ENCODE measurements at places on chromosomes 6 and 20. TPM values are rescaled to one million over a fixed set of nuclear protein-coding genes. Genes with fewer than 3 reads are reported as not detected.

DNA sequence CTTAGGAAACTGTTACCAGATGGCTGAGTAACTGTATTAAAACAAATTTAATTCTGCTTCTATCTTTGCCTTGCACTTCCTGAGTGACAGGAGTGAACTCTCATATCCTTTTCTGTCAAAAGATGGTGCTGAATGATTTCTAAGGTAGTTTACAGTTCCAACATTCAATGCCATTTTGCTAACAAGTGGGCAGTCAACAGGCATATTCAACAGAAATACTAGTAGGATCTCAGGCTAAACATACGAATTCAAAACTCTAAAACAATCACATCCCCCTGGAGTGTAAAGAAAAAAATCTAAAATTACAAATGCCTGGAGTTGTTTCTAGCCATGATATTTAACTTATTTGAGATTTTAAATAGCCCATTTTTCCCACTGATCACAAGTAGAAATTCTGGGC is 6.7 kb downstream of the PSMB9 start:
- DNase-seq: no peak

DNA sequence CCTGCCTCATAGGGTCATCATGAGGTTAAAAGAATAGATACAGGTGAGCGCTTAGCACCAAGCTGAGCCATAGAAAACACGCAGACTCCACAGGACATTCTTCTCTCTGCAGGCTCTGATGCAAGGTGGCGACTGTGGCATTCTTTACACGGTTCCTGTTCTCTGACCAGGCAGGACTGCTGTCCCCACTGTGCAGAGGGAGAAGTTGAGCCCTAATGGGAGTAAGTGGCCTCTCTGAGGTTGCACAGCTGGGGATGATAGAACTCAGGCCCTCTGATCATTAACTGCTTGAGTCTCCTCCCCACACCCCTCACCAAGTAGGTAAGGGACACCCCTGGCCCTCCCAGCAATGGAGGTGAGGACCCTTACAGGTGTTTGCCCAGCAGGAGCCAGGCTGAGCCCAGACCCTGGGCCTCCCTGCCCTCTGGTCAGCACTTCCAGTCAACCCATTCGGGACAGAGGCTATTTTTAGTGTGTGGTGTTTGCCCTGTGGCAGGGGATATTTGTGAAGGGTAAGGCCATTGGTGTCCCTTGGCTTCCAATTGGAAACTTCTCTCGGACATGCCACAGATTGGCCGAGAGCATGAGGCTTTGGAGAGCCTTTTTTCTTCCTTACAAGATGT is 116.8 kb downstream of the VEGFA start:
- peak; percentile 28 for DNase-seq

GRCh38 chr6:80642452-80642851 is 536.0 kb downstream of the BCKDHB start:
- no peak for DNase-seq

DNA sequence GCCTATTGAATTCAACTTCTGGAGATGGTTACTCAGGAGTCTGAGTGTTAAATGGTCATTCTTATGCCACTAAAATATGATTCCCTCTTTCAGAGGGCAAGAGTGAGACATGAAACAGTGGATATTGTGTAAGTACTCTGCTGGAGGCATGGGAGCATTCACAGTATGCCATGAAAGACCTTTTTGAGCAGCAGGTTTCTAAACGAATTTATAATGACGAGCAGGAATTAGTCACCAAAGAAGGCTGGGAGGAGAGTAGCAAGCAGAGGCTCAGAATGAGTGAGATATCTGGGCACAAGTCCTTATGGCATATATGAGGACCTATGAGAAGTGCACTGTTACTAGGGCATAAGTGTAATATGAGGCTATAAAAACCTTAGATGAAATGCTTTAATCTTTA is 10.9 kb upstream of the MYB start:
- no peak for DNase-seq

DNA sequence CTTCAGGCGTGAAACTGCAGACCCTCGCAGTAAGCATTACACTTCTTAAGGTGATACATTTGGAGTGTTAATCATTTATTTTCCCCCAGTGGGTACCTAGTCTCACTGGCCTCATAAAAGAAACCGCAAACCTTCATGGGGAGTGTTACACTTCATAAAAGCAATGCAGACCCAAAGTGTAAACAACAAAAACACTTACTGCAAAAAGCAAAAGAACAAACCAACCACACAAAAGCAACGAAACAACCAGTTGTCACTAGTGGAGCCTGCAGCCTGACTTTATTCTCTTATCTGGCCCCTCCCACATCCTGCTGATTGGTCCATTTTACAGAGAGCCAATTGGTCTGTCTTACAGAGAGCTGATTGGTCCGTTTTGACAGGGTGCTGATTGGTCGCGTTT is 23.8 kb downstream of the LY86 start:
- DNase-seq: no peak

- DNase-seq: peak; percentile 43
Observed at GRCh38 chr6:95084867-95085266, 492.5 kb upstream of the MANEA start.

GRCh38 chr6:45872827-45873365 is 142.8 kb downstream of the CLIC5 start:
- DNase-seq: no peak

DNA sequence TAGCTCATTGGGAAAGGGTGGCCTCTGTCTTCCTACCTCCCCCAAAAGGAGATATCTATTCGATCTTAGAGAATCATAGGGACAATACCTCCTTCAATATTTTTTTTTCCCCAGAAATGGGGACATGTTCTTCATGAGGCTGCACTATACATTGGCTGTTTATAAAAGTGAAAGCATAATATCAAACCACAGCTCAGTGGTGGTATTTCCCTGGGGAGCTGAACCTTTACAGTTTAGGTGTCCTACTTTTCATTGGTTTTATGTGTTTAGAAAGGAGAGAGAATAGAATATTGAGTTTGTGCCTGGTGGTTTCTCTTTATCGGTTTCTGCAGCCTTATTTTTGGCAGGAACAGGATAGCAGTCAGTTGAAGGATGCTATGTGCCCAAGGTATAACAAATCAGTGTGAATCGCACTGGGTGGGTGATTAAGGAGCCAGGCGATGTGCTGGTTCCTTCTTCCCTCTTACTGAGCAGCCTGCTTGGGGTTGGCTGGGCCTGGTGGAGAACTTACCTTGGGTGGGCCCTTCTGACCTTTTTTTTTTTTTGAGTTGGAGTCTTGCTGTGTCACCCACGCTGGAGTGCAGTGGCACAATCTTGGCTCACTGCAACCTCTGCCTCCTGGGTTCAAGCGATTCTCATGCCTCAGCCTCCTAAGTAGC is 25.2 kb downstream of the UST start:
- no peak for DNase-seq

DNA sequence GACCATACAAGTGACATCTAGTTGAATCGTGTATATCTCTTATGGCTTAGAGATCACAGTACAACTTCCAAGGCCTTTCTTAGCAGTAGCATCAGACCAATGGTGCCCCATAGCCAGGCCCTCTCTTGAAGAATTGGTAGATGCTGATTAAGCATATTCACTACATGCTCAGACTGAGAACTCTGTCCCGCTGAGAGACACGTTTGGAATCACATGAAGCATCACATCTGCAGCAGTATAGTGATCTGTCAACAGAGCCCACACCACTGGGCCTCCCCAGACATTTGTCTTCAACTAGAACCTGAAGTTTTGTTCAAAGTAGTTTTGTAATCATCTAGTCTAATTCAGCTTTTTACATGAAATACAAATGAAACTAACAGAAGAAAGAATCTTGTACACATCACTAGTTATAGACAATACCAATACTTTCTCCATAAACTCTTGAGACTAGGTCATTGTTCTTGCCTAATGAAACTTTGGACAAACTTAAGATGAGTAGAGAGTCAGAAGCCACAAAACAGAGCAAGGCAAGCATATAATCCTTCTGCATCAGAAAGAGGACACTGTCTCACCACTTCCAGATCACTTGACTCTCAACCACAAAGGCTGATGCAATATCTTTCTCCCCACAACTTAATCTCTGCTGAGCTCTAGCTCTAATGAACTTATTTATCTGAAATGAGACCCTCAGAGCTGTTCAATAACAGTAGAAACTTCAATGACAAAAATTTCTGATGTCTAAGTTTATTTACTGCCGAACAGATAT is 182.7 kb downstream of the TBX18 start:
- DNase-seq: no peak

DNA sequence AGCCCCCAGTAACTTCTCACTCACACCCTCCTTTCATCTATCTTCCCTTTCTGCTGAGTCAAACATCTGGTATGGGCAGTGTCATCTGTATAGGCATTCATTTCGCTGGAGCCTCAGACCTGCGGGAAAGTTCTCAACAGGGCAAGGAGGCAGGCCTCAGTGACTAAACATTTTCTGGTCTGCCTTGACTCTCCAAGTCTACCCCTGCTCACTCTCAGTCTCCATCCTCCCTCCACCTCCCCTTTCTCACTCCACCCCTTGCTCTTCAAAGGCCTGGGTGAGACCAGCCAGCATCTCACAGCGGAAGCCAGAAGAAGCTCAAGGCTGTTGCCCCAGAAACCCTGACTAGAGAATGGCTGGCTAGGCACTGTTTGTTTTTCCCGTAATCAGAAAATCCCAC is 105.0 kb upstream of the BEND6 start:
- DNase-seq: no peak

GRCh38 chr6:83341765-83342164 is 89.1 kb downstream of the ME1 start:
- no peak for DNase-seq

- no peak for DNase-seq
Observed at GRCh38 chr6:140203661-140204147, 829.3 kb upstream of the CITED2 start.

DNA sequence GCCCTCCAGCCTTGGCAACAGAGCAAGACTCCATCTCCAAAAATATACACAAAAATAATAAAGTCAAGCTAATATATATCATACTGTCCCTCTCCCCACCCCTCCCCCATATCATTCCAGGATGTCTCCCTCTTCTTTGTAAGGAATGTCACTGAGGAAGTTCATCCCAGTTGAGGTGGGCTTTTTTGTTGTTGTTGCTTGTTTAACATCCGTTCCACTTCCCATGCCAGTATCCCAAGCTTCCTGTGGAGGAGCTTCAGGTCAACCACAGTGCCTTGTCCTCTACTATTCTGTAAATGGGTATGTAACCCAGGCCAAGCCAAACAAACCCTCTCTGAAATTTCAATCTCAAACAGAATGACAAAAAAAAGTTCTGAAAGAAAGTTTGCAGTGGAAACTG is 19.0 kb upstream of the PTPN1 start:
- no peak for DNase-seq

DNA sequence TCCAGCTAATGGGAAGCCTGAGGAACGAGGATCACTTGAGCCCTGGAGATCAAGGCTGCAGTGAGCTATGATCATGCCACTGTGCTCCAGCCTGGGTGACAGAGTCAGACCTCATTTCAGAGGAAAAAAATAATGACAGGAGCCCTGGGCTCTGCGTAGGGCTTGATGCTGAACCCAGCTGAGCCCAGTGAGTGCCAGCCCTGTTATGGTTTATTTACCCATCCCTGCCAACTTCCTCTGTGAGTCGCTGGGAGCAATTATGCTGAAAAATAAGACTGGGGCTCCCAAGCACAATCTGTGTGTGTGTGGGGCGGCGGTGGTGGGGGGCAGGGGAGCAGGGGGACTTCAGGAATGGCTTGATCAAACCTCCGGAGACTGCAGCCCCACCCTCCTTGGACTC is 75.9 kb upstream of the PMEPA1 start:
- DNase-seq: peak; percentile 23

- DNase-seq: no peak
Observed at GRCh38 chr6:25714765-25715164, 39.8 kb upstream of the SLC17A4 start.

DNA sequence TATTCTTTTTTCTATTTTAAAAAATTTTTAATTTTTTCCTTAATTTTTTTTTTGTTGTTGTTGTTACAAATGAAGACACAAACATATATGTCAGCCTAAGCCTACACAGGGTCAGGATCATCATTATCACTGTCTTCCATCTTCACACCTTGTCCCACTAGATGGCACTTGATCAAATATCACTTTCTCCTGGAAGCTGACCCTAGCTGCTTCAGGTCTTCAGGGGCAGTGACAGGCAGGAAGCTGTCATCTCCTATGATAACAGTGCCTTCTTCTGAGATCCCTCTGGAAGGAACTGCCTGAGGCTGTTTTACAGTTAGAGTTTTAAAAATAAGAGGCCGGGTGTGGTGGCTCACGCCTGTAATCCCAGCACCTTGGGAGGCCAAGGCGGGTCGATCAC is 70.2 kb upstream of the EEF1E1 start:
- no peak for DNase-seq

The LAMP5 gene
- total RNA-seq: 0.18 TPM

The KCNK5 gene
- total RNA-seq: 1.2 TPM

The HAO1 gene
- not detected for total RNA-seq

The LIME1 gene
- total RNA-seq: 7.4 TPM

The COL20A1 gene
- total RNA-seq: not detected

The LGSN gene
- not detected for total RNA-seq

The HCRTR2 gene
- total RNA-seq: not detected

All from aorta (tissue), 5 donors.